ENCODE measurements at places on chromosomes 3 and 15.

DNA sequence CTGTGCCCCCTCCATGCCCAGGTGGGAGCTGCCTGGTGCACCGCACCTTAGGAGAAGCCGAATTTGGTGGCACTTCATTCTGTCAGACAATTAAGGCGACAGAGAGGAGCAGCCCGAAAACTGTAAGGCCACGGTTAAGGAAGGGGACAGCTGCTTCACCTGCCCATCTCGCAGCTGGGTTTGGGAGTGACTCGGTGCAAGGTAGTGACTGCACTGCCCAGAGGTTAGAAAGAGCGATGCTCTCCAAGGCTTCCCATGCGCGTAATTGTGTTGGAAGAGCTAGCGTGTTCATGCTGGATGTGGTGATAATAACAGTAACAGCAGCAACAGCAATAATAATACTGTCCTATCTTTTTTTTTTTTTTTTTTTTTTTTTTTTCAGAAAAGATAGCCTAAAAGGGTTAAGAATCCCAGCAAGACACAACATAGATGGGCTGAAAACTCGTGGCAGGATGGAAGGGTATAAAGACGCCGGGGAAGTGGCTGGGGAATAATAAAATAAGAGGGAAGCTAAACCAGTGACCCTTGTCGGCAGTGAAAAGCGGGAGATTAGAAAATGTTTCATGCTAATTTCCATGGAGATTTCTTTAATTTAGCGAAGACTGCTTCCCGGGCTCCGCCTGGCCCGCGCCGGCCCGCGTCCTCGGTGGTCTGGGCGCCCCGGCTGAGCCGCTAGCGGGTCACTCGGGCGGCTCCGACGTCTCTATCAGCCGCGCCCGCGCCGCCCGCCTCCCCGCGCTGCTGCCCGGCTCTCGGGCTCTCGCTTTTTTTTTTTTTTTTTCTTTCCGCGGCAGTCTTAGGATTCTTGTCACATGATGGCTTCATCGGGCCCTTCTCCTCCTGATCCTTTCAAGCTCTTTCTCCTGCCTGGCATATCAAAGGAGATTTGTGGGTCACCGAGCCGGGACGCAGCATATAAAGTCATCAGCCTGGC lies 617.1 kb downstream of the NR2F2 start:
- no peak for DNase-seq

DNA sequence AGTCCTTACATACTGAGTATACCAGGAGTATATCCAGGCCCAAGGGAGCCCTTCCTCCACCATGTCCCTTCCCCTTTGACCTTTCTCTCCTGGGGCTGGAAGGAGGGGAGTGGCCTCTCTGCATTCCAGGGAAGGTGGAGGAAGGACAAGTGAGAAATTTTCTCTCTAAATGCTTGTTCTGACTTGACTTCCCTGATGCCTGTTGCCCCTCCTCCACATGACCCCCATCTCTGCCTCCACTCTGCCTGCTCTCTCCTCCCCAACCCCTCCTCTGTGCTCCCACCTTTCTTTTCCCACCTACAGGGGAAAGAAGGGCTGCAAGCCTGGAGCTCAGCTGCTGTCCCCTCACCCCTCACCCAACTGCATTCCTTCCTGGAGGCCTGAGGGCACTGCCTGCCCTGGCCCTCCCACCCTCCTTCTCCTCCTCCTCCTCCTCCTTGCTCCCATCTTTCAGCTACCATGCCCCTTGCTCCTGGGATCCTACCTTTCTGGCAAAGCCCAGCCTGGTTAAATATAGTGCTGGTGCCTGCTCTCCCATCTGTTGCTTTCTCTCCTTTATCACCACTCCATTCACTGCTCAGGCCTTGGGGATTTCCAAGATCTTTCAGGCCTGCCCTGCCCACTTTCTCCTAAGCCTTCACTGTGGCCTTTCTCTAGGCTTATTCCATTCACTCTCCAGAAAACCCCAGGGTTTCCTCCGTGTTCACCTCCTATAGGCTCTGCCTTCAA lies 8.5 kb upstream of the DAG1 start:
- peak; percentile 48 for DNase-seq

DNA sequence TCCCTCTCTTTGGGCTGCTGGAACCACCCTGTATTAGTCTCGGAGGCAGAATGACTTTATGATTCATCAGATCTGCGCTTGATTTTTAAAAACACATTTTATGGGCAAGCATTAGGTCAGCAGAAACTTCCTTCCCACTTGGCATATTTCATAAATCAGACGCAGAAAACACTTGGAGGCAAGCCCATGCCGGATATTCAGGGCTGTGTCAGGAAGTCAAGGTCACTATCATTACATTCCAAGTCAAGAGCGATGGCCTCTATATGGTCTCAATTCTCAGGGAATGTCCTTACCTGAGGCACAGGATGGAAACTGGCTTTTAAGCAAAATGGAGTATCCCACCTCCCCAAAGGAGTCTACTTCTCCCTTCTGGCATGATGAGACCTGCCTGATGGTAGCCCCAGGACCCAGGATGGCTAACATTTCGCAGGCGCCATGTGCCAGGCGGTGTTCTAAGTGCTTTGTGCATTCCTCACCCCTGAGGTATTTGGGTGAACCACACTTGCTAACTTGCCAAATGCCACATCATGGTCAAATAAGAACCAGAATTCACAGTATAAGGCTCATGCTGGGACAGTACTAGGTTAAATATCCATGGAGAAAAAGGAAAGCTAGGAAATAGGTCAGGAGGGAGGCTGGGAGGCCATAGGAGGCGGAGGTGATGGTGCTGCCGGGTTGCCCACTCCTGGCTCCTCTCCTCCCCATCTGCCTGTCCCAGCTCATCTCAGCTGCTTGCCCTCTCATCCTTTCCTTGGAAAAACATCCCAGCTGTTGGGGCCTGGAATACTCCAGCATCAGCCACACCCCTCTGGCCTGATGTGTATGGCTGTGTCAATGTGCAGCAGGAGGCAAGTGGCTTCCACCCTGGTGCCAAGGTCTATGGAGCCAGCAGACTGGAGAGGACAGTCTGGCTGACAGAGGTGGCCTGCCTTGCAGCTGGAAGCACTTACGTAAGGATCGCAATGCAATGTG lies 18.8 kb downstream of the BCL2L10 start:
- peak; percentile 67 for DNase-seq

DNA sequence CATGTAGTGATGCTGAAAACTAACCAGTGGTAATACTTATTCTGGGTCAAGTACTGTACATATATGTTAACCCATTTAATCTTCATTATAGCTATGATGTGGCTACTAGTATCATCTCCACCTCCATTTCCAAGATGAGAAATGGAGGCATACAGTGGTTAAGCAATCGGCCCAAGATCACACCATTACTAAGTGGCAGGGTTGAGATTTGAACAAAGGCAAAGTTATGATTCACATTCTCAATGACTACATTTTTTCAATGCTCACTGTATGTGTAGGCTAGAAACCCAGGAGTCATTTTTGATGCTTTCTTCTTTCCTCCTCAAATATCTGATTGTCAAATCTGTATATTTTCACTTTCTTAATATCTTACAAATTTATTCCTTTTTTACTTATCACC lies 30.2 kb downstream of the ABI3BP start:
- DNase-seq: no peak
